ENCODE measurements at places on chromosomes 5 and 9.

DNA sequence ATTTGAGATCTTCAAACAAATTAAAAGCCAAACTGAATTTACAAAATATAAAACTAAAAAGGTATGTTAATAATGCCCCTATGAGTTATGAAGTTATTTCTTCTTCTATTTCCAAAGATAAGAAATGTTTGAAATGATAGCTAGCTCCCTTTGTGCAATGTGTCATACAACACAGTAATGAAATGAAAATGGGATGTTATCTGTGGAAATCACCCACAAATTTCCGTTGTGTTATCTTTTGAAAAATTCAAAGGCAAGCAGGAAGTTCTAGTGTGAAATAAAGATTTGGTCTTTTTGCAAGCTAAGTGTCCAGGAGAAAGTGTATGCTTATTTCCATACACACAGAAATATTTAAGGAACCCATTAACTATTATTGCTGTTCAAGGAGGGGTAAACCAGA, 375.3 kb upstream of the PRR16 start:
- no peak for DNase-seq

- DNase-seq: no peak
Observed at GRCh38 chr9:89314955-89315354, 3.3 kb upstream of the SECISBP2 start.

GRCh38 chr5:13516195-13516594, 428.3 kb downstream of the DNAH5 start:
- DNase-seq: no peak

- peak; percentile 27 for DNase-seq
Observed at GRCh38 chr9:35636135-35636876, 14.4 kb downstream of the SIT1 start.

- no peak for DNase-seq
Observed at GRCh38 chr5:135645336-135646180, 66.8 kb upstream of the CXCL14 start.

- DNase-seq: no peak
Observed at GRCh38 chr5:87116825-87117512, 150.7 kb upstream of the RASA1 start.

DNA sequence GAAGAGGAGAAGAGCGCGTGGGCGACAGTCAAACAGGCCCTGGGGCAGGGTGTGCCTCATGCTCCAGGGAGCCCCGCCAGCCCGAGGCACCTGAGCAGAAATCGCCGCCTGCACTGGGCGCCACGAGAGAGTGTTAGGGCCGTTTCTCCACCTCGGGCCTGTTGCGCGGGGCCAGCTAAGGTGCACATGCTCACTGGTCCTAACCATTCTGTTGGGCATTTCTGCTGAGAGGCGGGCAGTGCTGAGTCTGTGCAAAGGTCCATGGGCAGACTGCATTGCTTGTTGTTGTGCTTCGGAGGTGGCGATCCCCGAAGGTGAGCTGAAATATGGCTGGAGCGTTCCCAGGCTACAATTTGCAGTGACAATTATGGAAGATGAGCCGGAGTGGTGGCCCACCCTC, 367.8 kb upstream of the SPATA31A5 start:
- DNase-seq: no peak

DNA sequence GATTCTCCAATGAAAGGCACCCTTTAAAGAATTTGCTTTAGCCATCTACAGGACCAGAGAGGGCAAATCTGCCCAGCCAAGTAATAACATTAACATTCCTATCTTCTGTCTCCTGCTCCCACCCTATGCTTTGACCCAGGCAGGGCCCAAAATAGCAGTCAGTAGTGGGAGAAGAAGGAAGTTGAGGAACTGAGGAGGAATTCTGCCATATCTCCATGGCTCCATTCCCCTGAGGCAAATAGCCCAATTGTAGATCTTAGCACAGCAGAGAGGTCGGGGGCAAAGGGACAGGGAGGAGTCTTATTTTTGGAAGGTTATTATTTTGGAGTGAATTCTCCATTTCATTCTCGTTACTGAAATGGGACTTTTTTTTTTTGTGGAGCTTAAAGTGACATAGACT, 111.1 kb upstream of the IFNK start:
- DNase-seq: no peak

DNA sequence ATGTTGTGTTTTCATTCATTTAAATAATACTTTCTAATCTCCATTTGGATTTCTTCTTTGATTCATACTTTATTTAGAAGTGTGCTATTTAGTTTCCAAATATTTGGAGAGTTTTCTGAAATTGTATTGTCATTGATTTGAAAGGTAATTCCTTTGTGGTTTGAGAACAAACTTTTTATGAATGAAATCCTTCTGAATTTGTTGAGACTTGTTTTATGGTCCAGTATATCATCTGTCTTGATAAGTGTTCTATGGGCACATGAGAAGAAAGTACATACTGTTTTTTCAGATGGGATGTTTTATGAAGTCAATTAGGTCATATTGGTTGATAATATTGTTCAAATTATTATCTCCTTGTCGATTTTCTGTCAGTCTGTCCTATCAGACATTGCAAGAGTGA, 953.8 kb downstream of the NR2F1-AS1 start:
- no peak for DNase-seq

- DNase-seq: no peak
Observed at GRCh38 chr9:88362681-88363080, 25.6 kb upstream of the SPIN1 start.

GRCh38 chr5:130222573-130222972, 318.3 kb downstream of the CHSY3 start:
- no peak for DNase-seq

DNA sequence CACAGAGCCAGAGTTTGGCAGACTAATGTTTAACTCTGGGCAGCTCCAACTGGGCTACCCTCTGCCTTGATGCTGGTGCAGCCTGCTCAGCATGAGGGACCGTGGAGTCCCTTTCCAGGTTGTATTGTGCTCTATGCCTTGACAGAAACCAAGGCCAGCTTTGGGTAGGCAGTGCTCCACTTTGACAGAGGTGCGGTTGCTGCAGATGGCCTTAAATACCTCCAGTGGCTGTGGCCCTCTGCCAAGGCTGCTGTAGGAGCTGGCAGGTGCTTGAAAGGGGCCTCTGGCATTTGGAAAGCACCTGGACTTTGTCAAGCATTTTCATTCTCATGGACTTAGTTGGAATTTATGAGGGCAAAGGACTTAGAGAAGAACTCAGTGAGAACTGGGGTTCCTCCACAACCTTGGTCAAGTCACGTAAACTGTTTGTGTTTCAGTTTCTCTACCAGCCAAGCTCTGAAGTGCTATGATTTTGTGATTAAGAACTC, 249.7 kb upstream of the ZNF462 start:
- no peak for DNase-seq

GRCh38 chr5:165310031-165310430, 1804.6 kb downstream of the MAT2B start:
- no peak for DNase-seq

DNA sequence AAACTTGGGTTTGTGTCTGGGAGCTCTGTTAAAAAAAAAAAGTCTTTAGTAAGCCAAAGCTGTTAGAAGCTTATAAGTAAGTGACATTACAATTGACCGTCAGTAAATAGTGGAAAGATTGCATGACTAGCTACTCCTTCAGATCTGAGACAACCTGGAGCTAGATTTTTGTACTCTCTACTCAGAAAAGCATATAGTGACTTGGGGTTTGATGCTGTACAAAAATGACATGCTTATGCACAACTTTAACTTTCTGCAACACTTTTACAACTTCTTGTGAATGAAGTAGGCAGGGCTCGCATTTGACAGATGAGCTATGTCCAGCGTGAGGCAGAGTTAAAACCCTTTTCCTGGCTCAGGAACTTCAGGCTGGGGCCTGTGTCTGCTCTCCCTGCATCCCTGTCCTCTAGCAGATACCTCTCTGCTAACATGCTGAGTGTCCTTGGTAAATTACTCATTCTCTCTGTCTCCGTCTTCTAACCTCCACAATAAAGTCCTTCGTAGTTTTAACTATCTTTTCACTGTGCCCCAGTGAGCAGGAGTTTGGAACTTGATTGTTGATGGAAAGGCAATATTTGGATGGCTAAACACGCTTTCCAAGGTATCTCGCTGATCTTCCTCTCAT, 471 bp upstream of the GHR start:
- DNase-seq: no peak

DNA sequence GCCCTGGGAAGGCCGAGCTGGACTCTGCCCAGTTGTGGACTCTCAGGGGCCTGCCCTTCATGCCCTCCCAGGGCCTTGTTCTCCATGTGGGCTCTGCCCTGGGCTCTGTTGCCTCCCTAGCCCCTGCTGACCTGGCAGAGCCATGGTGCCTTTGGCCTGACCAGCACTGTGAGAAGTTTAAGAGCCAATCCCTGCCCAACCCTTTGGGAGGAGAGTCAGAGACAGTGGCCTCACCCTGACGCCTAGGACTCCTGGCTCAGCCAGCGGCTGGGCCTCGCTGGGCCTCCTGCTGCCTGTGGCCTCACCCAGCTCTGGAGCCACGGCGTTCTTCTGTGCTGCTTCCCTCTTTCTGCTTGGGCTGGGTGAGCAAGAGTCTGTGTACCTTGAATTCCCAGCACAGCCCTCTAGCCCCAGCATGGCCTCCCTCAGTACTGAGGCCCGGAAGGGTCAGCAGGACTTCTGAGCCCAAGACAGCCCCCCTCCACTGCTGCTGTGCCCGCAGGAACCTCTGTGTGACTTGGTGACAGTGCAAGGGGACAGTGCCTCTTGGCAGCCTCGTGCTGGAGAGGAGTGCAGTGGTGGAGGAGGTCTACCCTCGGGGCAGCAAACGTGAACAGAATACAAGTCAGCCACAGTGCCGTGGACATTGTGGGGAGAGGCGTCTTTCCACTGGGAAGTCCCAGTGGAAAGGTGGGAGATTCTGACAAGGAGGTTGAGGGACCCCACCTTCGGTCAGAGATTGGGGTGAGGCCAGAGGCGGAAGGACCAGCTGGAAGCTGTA, 97.4 kb downstream of the CACNA1B start:
- DNase-seq: no peak

GRCh38 chr9:6214434-6214833, 1.2 kb upstream of the IL33 start:
- DNase-seq: no peak

- DNase-seq: no peak
Observed at GRCh38 chr5:149060325-149060724, 2.5 kb downstream of the SH3TC2 start.

DNA sequence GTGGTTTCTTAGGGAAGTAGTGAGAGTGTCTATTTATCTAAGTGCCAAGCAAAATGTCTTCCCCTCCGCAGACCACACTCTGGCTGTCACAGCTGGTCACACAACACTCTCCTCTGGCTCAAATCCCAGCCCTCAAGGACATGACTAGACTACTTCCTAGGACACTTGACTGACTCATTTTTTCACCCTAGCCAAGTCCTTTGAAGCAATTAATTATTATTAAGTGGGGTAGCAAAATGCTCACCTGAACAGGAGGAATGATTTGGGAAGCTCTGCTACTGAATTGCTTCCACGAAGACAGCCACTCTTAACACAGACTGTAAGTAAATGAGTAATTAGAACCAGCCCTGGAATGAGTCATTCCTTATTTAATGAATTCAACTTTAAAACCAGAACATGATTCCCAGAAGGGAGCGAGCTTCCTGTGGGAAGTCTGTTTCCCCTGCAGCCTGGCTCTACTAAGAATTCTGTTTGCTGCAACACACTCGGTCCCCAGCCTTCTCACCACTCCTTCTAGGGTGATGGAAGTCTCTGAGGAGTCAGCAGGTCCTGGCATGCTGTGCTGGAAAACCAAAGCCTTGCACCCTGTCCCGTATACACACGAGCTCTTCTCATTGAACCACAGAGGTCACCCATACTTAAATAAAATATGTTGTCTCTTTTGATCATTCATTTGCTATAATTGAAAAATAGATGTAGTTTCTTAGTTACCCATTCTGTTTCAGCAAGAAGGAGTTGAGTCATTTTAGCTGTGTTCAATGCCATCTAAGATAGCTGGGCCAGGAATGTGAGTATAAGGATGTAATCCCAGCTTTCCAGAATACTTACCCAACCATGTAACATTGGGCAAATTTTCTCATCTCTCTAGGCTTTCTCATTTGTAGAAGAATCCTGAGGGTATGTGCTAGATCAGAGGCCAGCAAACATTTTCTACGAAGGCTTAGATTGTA, 218.6 kb upstream of the RASEF start:
- DNase-seq: no peak

DNA sequence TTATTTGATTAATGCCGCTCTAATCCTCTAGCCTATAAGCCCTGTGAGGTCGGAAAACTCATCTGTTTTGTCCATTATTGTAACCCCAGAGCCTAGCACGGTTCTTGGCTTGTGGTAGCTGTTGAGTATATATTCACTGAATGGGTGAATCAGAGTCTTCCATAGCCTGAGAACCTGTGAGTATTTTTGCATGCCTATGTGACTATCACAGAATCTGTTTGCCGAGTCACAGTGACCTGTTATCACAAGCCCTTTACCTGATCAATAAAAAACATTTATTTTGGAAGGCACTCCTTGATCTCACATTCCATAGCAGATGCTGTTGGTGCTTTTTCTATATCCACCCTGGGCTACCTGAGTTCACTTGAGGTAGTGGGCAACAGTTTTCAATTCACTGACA, 125.0 kb upstream of the STC2 start:
- no peak for DNase-seq

DNA sequence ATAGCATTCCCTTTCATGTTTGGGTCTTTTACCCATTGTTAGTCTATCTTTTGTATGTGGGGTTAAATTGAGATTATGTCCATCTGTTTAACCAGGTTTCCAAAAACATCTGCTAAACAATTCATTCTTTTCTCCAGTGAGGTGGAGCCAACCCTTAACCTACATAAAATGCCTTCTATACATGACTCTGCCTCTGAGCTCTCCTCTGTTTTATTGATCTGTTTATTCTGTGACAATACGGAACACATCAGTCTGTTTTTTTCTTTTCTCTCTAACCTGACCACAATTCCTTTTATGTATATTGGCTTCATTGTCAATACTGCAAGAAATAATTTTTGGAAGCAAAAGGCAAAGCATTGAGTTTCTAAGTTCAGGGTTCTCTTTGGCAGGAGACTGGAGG, 9.9 kb upstream of the ARL15 start:
- no peak for DNase-seq

- DNase-seq: no peak
Observed at GRCh38 chr5:169728-170094, 21.6 kb upstream of the LRRC14B start.

DNA sequence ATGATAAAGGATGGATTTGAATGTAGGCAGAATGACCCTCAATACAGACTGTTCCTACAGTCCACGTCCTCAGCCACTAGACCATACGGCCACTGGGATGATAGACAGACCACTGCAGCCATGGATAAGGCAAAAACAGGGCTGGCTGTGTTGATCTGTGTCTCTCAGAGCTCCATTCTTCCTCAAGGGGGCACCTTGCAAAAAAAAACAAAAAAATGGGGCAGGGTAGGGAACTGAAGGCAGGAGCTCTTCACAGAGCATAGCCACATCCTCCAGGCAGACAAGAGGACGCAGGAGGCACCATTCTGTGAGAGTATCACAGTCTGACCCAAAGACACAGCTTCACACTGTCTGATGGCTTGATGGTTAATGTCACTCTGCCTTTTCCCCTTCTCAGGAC, 61.2 kb upstream of the GABRP start:
- no peak for DNase-seq

All from CD4-positive, alpha-beta T cell treated with Interleukin-1 beta for 1 hour (primary cell).